ENCODE measurements at places on chromosomes 5 and 9.

DNA sequence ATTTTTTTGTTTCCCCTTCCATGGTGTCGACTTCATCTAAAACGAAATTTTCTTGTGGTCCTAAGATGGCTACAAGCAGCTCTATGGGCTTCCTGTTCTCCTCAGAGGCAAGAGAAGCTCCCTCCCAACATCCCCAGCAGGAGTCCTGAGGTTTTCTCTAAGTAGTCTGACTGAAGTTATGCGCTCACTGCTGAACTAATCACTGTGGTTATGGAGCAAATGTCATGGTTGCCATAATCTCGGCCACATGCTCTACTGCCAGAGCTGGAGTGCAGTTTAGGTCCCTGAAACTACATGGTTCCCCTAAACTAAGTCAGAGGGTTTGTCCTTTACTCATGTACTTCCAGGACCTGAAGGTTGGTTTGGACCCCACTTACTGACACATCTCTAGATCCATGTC is 68.0 kb upstream of the MAMDC2 start:
- peak; percentile 80 for DNase-seq

- DNase-seq: no peak
These were observed 16.9 kb upstream of the PFDN1 start for GRCh38 chr5:140319833-140320232.

DNA sequence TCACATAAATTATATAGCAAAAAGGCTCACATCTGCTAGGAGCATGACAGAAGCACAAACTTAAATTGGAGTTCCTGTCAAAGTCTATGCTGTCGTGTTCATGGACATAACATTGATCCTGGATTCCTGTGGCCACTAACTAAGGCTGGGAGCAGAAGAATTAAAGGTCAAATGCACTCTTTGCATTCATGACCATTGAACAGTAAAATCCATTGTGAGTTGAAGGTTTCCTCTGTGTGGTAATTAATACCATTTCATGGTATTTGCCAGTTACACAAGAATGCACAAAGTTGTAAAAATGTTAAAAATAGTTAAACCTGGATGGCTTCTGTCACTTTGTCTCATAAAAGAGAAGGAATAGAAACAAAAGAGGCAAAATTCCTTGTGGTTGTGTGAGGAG is 242.6 kb downstream of the NPR3 start:
- no peak for DNase-seq

DNA sequence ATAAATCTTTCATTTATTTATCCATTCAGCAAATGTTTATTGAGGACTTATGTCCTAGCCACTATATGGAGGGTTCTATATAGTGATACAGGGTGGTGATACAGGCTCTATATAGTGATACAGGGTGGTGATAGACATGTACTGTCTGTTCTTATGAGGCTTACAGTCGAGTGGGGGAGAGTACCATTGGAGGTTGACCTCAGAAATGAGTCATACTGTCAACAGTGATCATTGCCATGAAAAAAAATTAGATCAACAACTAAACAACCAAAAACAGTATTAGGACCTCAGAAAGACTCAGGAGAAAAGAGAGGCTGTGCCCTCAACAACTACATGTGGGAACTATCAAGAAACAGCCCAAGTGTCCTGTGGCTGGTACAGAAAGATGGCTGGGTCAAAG is 22.0 kb downstream of the PAPPA start:
- no peak for DNase-seq

- no peak for DNase-seq
These were observed 3.6 kb downstream of the MGAT4B start for GRCh38 chr5:179802950-179803562.

- DNase-seq: peak; percentile 59
These were observed 786.5 kb upstream of the ACO1 start for GRCh38 chr9:31597977-31598376.

DNA sequence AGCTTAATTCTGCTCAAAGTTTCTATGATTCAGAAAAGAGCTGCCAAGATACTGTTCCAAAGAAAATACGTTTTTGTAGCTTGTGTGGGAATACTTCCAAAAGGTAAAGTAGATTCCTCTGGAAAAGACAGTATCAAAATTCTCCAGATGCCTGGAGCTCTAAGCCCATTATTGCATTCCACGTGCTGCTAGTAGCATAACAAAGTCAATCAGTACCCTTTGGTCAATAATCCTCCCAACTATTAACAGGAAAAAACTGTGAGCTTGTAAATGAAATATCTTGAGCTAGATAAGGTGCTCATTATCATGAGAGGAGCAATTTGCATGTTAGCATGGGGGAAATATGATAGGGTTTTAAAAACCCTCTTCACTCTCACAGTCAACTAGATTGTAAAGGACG is 229.5 kb upstream of the TYRP1 start:
- DNase-seq: no peak

GRCh38 chr5:119801570-119801969 is 172.2 kb downstream of the FAM170A start:
- DNase-seq: no peak

- peak; percentile 49 for DNase-seq
These were observed 38.0 kb downstream of the RIGI start for GRCh38 chr9:32487981-32488380.

DNA sequence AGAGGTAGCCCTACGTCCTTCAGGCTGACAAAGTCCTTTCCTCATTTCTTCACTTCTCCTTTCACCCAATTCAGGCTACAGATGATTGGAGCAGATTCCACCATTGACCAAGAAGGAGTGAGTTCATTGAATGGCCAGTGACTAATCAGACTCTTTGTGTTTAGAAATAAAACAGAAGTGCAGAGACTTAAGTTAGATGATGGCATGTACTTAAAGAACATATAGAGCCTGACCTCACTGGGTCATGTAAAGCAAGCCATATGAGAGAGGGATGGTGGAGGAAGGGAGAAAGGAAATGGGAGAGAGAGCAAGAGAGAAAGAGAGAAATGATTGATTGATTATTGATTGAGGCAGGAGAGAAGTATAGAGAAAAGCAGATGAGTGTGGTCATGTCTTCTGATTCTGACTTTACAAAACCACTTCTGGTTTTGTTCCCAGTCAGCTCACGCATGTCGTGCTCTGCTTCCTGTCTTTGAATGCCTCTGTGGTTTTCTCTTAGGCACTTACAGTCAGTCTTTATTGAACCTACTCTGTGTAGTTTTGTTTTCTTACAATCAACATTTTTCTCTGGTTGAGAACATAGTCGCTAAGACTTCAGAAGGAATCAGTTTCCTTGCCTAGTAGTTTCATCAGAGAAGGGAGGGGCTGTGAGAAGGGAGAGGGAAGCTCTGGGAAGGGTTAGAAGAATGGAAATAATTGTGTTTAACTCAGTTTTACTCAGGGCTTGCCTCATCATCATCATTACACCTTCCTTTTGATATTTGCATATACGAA is 149.2 kb upstream of the KLF9 start:
- DNase-seq: peak; percentile 89

DNA sequence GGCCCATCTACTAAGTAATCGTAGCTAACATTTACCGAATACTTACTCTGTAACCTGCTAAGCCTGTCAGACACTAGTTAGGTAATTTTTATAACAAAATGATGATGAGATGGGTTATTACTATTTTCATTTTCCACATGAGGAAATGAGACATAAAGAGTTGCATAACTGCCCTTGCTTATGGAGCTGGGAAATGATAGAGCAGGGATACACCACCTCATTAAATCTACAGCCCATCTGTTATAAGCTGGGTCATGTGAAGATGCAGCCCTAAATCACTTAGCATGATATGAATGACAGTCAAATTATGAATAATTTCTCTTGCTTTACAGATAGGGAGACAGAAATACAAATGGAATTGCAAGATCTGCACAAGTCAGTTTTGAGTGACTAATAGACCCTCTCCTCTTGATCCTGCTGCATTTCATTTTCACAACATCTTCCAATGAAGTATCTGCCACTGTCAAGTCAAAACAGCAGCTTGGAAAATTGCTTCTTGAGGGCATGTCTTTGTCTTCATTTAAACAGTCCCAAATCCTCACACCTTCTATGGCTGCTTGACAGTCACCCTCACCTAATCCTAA is 364.7 kb downstream of the PRELID2 start:
- no peak for DNase-seq

- DNase-seq: no peak
These were observed 81.2 kb downstream of the PRLR start for GRCh38 chr5:35149041-35149440.

- DNase-seq: no peak
These were observed 73.9 kb upstream of the DAB2IP start for GRCh38 chr9:121577572-121577971.

GRCh38 chr5:139091439-139092156 is 106.6 kb downstream of the SIL1 start:
- peak; percentile 12 for DNase-seq

- DNase-seq: peak; percentile 46
These were observed 49.7 kb upstream of the PLEKHG4B start for GRCh38 chr5:42250-42649.

GRCh38 chr5:113612060-113612496 is 98.6 kb downstream of the YTHDC2 start:
- peak; percentile 33 for DNase-seq

GRCh38 chr5:139903795-139904565 is 108.4 kb downstream of the PSD2 start:
- DNase-seq: peak; percentile 9

DNA sequence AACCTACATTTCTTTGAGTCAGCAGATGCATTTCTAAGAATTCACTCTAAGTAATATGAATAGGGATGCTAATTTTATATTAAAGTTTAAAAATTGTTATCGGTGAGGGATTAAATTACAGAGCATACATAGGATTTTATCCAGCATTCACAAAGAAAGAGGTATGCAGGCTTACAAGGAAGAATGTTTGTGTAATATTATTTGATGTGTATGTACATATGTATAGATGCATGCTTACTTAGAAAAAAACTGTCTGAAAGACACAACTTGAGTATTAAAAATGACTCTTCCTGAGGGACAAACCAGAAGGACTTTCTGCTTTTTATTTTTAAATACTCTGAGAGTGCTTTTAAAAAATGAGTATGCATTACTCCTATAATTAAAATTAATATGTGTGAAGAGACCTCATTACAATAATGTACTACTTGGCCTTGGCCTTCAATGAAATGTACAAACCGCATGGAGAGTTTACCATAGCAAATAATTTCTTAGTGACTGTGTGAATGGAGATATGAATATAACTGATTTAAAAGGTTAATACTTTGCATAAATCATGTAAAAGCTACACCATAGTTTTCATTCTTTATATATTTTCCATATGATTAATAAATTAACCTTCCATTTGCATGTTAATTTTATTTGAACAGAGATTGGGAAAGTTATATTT is 77.0 kb downstream of the GDA start:
- DNase-seq: no peak

- no peak for DNase-seq
These were observed 22.4 kb downstream of the ZDHHC11B start for GRCh38 chr5:761854-762710.

- DNase-seq: no peak
These were observed 593.6 kb downstream of the BNC2 start for GRCh38 chr9:16276866-16277265.

DNA sequence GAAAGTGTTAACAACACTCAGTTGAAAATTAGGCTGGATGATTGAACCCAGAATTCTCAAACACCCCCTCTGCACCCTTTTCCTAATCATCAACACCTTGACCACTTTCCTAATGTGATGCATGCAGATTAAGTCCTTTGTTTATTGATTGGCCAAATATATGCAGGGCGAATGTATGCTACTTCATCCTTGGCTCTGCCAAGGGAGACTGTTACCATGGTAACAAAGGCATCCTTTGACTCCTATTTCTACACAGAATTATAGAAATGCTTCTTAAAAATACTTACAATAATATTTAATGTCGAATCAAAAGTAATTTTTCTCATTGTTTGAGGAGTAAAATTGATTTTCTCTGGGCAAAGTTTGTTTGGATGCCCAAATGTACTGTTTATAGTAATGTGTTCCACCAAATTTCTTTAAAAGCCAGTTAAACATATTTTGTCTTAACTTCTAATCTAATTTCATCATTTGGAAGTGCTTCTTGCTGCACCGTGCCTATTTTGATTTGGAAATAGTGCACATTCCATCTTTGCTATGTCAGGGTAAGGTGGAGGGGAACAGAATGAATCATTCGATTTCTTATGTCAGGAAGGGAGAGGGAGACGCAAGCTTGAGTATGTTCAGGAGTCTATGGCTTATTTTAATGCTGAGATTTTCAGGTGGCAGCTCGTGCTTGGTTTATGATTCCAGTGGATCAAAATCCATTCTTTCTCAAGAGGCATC is 1384.3 kb upstream of the WWC1 start:
- DNase-seq: peak; percentile 61

GRCh38 chr5:83450183-83450966 is 21.2 kb upstream of the VCAN start:
- no peak for DNase-seq

GRCh38 chr5:167982-168660 is 23.2 kb upstream of the LRRC14B start:
- peak; percentile 95 for DNase-seq

All from fibroblast of skin of scalp (primary cell).